ENCODE measurements at places on chromosomes 11 and 22.

DNA sequence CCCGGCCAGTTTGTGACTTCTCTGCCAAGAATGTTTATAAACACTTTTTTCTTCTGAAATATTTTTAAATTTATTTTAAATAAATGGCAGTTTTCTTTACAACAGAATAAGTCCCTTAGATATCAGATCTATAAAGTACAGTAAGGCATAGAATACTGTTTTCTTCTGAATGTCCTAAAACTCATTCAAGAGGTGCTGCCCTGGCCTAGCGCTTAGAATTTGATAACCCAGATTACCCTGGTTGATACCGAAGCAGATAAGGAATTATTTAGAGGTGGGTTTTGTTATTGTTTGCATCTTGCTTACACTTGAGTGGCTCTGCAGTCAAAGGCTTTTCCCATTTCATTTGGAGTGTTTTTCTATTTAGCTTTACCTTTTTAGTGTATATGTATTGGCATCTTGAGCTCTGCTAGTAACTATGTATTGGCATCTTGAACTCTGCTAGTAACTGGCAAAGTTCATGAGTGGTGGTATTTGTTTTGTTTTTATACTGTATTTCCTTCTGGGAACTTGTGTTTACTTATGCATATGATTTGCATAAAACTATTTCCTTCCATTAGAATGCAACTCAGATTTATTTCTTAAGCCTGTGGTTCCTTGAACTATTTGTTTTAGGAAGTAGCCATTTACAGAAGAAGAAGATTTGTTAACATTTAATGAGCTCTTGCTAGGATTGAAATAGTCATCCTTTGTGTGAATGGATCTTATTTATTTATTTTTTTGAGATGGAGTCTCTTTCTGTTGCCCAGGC, 1.2 kb downstream of the ACAD8 start:
- DNase-seq = no peak

GRCh38 chr22:22168941-22169867, 75.4 kb upstream of the VPREB1 start:
- DNase-seq = no peak

DNA sequence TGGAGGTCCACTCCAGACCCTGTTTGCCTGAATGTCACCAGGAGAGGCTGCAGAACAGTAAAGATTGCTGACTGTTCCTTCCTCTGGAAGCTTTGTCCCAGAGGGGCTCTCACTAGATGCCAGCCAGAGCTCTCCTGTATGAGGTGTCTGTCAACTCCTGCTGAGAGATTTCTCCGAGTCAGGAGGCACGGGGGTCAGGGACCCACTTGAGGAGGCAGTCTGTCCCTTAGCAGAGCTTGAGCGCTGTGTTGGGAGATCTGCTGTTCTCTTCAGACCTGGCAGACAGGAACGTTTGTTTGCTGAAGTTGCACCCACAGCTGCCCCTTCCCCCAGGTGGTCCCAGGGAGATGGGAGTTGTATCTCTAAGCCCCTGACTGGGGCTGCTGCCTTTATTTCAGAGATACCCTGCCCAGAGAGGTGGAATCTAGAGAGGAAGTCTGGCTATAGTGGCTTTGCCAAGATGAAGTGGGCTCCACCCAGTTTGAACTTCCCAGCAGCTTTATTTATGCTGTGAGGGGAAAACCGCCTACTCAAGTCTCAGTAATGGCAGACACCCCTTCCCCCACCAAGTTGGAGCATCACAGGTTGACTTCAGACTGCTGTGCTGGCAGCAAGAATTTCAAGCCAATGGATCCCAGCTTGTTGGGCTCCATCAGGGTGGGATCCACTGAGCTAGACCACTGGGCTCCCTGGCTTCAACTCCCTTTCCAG, 99.4 kb downstream of the PDE3B start:
- no peak for DNase-seq

- no peak for DNase-seq
These were observed 8.6 kb upstream of the GNAZ start for GRCh38 chr22:23061471-23062280.

DNA sequence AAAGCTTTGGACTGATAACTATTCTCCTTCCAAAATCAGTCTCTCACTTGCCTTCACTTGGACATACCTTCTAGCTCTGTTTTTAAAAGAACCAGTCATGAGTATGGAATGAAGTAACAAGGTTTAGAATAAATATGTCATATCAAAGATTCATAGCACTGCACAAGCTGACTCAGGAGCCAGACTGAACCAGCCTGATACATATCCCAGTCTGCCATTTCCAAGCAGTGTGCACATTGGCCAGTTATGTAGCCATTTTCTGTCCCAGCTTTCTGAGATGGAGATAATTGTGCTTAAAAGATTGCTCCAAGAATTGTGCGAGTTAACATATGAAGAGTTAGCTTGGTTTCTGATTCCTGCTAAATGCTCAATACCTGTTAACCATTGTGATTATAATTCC, 311.3 kb downstream of the C11orf87 start:
- no peak for DNase-seq

DNA sequence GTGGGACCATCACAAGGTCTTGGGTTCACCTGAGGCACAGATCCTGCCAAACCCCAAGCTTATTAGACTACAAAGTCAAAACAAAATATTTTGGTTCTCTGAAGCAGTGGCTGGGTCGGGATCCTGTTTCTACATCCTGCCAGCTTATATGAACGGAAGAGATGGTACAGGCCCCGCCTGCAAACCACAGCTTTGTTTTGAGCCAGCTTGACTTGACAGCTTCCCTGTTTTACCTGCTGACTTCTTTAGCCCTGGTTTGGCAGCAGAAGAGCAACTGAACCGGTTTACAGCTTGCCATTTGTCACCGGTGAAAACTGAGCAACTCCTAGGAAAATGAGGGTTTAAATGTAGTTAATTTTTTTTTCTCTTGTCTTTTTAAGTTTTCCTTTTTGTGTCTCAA, 11.4 kb downstream of the PACS1 start:
- peak; percentile 60 for DNase-seq

GRCh38 chr11:19803506-19803998, 90.9 kb downstream of the NAV2 start:
- DNase-seq = no peak

- no peak for DNase-seq
These were observed 5.1 kb upstream of the CDKN1C start for GRCh38 chr11:2890466-2891294.

DNA sequence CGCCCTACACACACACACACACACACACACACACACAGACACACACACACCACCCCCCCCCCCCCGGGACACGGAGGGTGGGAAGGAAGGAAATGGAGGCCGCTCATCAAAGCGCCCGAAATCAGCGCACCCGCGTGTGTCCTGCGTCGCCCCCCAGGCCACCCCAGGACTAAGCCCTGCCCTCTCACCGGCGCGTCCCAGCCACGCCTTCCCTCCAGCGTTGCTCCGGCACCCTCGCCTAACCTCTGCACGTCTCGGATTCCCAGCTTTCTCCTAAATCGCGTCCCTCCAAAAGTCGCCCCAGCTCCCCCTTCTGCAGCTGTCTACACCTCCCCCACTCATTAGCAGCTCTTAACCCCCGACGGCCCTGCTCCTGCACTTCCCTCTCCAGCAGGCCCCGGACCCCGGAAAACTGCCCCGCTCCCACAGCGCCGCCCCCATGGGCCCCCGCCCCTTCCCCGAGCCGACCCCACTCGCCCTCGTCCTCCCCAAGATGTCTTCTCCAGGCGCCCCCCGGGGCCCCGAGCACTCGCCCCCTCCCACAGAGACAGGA, 557 bp downstream of the PACSIN2 start:
- no peak for DNase-seq
